Astrocyte of the cerebellum (primary cell): ENCODE measurements at places on chromosomes 5 and 9.

DNA sequence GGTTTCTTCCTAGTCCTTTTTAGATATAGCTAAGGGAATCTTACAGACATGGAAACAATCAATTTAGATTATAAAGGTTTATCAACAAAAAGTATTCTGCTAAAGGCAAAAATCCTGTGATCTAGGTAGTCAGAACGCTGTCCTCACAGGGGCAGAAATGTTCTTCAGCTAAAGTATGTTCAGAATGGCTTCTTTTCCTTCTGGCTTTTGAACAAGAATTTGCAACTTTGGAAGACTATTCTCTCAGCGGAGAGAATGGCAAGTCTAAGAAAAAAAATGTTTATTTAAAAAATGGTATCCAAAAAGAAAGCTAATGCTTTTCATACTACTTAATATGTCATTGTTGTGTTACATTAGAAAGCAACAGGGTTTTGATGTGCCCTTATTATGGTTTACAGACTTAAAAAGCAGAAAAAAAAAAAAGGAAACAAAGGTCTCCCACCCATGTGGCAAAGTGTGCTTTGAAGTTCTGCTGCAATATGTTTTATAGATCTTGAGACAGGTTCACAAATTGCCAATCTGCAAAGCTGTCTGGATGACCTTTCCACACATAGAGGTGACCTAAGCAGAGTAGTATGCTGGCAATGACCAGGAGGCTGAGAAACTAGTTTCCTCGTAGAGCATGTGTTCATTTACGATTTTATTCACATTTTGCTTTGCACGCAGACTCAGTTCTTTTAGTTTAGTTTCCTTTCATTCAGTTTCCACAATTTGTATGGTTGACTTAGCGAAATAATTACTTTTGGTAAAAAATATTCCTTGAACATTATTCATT lies 45.1 kb upstream of the PJA2 start:
- DNase-seq = peak; percentile 9

GRCh38 chr9:88880199-88880598 lies 111.1 kb upstream of the S1PR3 start:
- no peak for DNase-seq

- no peak for DNase-seq
These were observed 18.4 kb upstream of the EGFL7 start for GRCh38 chr9:136644343-136644592.

GRCh38 chr9:93642961-93643360 lies 66.6 kb downstream of the PHF2 start:
- peak; percentile 68 for DNase-seq

- DNase-seq = no peak
These were observed 857 bp downstream of the ADAM19 start for GRCh38 chr5:157574456-157575380.

DNA sequence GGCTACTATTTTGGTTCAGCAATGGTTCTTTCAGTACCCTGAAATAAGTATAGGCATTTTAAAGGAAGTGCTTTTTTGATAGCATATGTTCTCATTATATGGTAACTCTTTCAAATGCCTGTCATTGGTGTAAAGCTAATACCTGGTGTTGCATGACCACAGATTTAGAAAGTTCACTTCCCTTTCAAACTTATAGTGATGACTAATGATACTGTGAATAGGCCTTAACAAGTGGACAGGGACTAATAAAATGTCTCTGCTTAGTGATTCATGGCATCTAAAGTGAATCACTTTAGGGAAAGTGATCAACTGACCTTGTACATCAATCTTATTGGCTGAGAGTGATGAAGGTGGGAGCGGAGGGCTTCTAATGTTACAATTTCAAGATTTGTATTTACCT lies 21.6 kb downstream of the MRPL22 start:
- no peak for DNase-seq

GRCh38 chr5:172361566-172362238 lies 78.1 kb upstream of the UBTD2 start:
- peak; percentile 70 for DNase-seq

DNA sequence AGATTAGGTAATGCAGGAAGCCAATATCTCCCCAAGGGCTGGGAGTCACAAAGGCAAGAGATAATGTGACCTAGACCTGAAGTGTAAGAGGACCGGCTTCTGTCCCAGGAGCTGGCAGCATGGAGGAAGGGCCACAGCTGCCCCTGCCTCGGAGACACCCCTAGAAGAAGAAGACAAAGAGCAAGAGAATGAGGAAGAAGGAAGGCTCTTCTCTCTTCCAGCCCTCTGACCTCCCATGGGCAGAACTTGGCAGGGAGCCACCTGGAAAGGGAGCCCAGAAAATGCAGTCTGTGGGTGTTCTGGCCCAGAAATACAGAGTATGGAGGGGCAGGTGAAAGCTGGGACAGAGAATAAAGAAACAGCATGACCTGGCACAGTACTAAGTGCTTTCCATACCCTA lies 151.0 kb downstream of the C5orf15 start:
- DNase-seq = no peak

DNA sequence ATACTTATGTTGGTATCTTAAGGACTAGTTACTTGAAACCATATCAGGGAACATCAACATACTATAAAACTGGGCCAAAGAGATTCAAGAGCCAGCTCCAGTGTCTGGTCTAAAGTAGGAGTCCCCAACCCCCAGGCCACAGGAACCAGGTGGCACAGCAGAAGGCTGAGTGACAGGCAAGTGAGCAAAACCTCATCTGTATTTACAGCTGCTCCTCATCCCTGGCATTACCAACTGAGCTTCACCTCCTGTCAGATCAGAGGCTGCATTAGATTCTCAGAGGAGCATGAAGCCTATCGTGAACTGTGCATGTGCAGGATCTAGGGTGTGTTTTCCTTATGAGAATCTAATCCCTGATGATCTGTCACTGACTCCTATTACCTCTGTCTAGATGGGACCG lies 581.6 kb upstream of the CDH9 start:
- DNase-seq = no peak

- DNase-seq = no peak
These were observed 47.8 kb upstream of the JADE2 start for GRCh38 chr5:134477462-134478245.

GRCh38 chr5:151551985-151552384 lies 39.1 kb downstream of the FAT2 start:
- DNase-seq = no peak

DNA sequence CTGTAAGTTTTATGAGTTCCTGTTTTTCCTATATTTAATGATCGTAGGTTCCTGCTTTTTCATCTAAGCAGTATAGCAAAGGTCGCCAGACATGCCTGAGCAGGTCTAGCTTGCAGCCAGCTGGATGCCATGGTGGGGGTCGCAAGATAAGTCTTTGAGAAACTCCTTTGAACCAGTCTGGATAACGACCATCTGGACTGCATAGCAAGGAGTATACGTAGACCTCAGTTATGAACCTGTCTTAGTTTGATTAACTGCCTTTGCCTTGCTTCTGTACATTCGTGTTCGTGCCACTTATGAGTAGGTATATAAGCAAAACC lies 8.4 kb upstream of the SPATA31E1 start:
- DNase-seq = no peak

DNA sequence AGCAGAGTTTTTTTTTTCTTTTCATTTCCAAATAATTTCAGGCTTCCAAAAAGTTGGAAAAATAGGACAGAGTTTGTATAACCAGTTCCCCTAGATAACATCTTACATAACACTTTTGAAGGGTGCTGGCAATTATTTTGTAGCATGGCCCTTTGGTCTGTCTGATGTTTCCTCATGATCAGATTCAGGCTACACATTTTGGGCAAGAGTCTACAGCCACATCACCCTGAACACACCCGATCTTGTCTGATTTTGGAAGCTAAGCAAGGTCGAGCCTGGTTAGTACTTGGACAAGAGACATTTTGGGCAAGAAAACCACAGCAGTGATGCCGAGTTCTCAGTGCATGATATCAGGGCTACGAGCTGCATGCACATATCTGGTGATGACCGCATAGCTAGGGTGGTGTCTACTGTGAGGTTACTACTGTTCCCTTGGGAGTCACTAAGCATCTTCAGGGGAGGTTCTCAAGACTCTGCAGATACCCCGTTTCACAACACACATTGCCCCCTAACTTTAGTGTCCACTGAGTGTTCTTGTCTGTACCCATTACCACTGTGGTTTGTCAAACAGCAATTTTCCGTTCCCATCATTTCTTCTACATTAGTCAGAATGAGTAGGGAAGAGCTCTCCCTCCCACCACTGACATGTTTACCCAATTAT lies 86.2 kb downstream of the TTC39B start:
- no peak for DNase-seq

DNA sequence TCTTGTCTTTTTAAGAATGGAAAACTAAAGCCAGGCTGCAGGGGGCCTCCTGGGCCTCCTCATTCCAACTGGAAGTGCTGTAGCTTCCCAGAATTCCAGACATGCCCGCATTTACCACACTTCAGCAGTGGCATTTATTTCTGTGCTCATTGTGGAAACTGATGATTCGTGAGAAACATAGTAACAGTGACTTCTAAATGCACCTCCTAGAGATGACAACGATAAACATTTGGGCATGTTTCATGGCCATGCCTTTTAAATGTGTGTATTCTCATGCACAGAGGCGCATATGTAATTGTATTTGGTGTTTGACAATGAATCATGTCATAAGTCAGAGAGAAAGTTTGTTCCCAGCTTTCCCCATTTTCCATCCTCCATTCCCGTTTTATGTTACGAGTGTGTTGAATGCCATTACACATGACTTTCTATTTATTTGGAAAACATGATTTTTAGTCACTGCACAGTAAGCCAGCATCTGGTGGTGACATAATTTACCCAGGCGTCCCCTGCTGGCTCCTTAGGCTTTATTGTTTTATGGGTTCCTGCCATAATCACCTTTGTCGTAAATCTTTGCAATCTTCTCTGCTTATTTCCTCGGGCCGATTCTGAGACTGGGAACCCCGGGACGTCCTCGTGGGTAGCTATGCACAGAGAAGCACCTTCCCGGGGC lies 68.8 kb upstream of the FCN2 start:
- peak; percentile 84 for DNase-seq

DNA sequence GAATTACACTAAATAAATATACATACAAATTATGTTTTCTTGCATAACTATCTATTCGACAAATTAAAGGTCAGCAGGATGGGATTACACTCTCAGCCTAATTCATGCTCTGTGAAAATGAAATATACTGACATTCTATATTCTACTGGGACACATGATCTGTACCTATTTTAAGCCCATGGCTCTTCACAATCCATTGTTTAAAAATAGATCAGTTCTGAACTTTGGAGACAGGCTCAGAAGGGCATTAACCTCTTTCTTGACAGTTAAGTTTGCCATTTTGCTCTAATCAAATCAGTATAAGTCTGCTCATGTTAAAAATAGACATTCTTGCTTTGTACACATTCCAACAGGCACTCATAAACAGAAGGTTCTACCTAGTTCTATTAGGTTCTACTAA lies 361.2 kb downstream of the HCN1 start:
- no peak for DNase-seq

DNA sequence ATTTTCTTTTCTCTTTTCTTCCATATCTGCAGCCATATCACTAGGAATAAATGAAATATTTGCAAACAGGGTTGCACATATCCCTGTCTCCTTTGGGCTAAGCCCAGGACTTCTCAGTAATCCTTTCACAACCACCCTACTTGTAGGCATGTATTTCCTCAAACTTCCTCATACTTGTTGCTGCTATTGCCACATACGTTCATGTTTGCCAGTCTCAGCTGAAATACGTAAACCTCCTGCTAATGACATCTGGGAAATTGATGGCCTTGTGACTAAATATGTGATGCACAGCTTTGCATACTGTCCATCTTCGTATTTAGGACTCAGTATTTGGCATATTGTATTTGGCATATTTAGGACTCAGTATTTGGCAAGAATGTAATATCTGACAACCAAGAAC lies 224.6 kb downstream of the PLK2 start:
- no peak for DNase-seq

DNA sequence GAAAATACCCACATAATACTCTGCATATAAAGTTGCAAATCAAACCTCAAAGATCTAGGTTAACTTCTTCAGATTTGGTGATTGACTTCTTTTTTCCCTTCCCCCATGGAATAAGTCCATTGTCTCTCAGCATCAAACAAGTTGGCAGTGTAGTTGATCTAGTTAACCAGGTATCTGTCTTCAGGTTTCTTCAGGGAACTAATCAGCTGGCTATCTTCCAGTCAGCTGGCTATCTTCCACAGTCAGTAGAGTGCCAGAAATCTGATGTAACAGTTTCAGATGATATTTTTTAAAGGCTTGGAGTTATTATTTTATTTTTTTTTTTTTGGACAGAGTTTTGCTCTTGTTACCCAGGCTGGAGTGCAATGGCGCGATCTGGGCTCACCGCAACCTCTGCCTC lies 16.8 kb downstream of the TNFSF15 start:
- DNase-seq = no peak

DNA sequence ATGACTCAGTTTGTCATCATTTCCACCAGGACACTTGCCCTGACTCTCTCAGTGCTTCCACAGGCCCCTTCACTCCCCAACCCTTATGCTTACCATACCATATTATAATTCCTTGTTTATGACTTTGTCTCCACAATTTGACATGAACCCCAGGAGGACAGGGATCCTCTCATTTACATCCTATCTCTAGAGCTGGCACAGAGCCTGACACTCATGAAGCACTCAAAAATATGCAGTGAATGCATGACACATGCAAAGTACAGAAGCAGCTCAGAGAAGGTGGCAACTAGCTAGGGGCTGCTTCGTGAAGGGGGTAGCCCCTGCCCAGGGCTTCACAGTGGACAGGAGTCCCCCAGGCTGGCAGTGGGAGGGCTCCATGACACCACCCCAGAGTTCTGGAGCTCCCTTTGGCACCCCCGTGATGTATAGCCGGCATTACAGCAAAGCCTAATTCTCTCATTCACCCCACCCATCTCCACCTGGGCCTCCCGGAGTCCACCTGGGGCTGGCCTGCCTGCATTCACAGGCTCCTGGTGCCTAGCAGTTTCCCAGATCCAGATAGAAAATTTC lies 112.0 kb upstream of the SPOCK1 start:
- DNase-seq = no peak

GRCh38 chr5:137440795-137441194 lies 58.3 kb downstream of the SPOCK1 start:
- DNase-seq = no peak

- no peak for DNase-seq
These were observed 106.1 kb upstream of the PHYKPL start for GRCh38 chr5:178338750-178339144.

- DNase-seq = peak; percentile 80
These were observed 6.3 kb downstream of the SPTAN1 start for GRCh38 chr9:128558431-128559310.
